Femur (tissue), 1 donor: ENCODE measurements at places on chromosomes 11 and 22.

GRCh38 chr11:9092072-9092471 lies 673 bp upstream of the SCUBE2 start:
- DNase-seq = no peak

DNA sequence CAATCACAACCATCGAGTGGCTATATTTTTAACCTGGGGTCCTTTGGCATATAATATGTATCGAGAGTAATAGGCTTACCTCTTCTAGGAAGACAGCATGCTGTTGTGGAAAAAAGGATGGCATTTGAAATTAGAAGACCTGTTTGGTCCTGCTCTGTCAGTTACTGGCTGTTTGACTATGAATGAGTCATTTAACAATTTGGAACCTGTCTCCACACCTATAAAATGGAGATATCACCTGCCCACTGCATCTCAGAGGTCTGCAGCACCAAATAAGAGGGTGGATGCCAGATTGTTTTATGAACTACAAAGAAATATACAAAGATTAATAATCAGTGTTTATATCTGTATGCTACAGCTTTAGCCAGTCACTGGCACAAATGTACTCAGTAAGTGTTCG lies 60.8 kb downstream of the SLC25A17 start:
- no peak for DNase-seq

DNA sequence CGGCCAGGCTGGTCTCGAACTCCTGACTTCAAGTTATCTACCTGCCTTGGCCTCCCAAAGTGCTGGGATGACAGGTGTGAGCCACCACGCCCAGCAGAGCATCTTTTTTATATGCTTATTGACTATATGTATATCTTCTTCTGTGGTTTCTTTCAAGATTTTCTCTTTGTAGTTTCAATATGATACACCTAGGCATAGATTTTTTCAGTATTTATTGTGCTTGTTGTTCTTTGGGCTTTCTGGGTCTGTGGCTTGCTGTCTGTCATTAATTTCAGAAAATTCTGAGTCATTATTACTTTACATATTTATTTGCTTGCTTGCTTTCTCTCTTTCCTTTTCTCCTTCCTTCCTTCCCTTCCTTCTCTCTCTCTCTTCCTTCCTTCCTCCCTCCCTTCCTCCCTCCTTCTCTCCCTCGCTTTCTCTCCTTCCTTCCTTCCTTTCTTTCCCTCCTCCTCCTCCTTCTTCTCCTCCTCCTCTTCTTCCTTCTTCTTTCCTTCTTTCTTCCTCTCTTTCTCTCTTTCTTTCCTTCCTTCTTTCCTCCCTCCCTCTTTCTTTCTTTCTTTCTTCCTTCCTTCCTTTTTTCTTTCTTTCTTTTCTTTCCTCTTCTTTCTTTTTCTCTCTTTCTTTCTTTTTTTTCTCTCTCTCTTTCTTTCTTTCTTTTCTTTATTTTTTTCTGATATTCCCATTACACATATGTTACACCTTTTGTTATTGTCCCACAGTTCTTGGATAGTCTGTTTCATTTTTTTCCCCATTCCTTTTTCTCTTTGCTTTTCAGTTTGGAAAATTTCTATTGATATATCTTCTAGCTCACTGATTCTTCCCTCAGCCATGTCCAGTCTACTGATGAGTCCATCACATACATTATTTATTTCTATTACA lies 10.9 kb upstream of the DCHS1 start:
- DNase-seq = no peak

DNA sequence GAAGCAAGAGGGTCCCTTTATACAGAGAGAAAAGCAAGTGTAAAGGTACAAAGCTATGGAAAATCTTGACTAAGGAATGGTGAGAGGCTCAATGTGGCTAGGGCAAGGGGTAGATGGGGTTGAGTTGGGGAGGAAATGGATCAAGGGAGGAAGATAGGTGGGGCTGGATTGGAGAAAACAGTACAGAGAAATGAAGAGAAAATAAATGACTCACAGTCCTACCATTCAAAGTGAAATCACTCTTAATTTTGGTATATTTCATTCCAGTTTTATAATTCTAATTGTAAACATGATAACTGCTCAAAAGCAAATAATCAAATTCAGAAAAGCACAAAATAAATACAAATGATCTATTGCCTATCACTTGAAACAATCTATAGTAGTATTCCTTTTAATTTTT lies 16.6 kb downstream of the UBE4A start:
- no peak for DNase-seq

GRCh38 chr11:17558916-17559315 lies 11.9 kb downstream of the OTOG start:
- DNase-seq = no peak
